ENCODE measurements at places on chromosomes 7 and 10. TPM values are rescaled to one million over a fixed set of nuclear protein-coding genes. Genes with fewer than 3 reads are reported as not detected.

The SLC29A3 gene
- total RNA-seq: 6.6 TPM

The CDC14C gene
- total RNA-seq: not detected

The ITIH5 gene
- not detected for total RNA-seq

The ASCC1 gene
- 40.2 TPM for total RNA-seq

The AGR2 gene
- total RNA-seq: not detected

The MMD2 gene
- total RNA-seq: not detected

The FKBP6 gene
- not detected for total RNA-seq

GRCh38 chr7:74256491-74257408 is 2.6 kb upstream of the RFC2 start:
- no peak overlapping the region for H3K4me3 ChIP-seq
- H3K36me3 ChIP-seq: peaks cover 5% of the 10 kb centered on the region
- H3K4me1 ChIP-seq: no peaks in the 10 kb centered on the region
- no peaks in the 10 kb centered on the region for H3K27me3 ChIP-seq
- DNase-seq: no peak

DNA sequence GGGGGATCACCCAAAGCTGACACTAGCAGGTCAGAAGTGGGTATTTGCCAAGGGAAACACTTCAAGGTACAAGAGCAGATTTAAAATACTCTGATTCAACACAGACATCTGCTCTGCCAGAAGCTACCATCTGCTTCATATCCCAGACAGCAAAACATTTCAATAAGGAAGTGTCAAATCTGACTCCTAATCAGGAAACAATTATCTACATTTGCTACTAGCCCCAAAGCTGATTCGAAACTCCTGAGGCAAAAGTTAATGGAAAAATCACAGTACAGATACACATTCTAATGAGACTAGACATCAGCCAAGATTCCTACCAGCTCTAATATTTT is 48.9 kb downstream of the PARD3 start:
- H3K4me1 ChIP-seq: peaks cover 47% of the 10 kb centered on the region
- no peak overlapping the region for H3K4me3 ChIP-seq
- no peaks in the 10 kb centered on the region for H3K36me3 ChIP-seq
- peak; percentile 86 for DNase-seq
- H3K27me3 ChIP-seq: peaks cover 7% of the 10 kb centered on the region

DNA sequence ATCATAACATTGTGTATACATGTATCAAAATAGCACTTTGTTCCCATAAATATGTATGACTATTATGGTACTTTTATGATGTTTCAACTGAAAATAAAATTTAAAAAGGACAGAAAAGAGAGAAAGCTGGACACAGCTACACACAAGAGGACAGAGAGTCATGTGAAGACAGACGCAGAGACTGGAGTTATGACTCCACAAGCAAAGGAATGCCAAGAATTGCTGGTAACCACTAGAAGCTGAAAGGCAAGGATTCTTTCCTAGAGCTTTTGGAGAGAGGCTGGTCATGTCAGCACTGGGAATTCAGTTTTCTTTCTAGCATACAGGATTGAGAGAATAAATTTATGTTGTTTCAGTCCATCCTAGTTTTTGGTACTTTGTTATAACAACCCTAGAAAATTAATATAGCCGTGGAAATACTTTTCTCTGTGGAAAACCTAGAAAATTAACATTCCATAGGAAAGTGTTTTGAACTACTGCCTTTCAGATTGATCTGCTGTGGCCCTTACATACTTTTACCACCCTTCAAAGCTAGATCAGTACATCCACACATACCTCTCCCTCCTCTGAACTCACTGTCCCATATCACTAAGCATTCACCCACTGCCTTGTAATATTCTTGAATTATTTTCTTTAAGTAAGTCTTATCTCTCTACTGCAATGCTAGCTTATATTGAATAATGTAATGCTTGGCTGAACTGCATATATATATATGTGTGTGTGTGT is 575.3 kb downstream of the IPMK start:
- H3K36me3 ChIP-seq: no peaks in the 10 kb centered on the region
- no peaks in the 10 kb centered on the region for H3K4me1 ChIP-seq
- H3K4me3 ChIP-seq: no peak overlapping the region
- H3K27ac ChIP-seq: no peak overlapping the region
- DNase-seq: no peak

DNA sequence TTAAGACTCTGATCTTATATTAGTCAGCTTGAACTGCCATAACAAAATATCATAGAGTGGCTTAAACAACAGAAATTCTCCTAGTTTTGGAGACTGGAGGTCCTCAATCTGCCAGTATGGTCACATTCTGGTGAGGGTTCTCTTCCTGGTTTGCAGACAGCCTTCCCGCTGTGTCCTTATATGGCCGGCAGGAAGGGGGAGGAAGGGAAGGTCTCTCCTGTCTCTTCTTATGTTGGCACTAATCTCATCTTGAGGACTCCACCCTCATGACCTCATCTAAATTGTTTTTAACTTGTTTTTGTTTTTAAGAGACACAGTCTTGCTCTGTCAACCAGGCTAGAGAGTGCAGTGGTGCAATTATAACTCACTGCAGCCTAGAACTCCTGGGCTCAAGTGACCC is 53.1 kb downstream of the VPS41 start:
- H3K4me1 ChIP-seq: no peaks in the 10 kb centered on the region
- no peaks in the 10 kb centered on the region for H3K36me3 ChIP-seq
- H3K27ac ChIP-seq: no peak overlapping the region
- no peak for DNase-seq
- no peaks in the 10 kb centered on the region for H3K27me3 ChIP-seq

DNA sequence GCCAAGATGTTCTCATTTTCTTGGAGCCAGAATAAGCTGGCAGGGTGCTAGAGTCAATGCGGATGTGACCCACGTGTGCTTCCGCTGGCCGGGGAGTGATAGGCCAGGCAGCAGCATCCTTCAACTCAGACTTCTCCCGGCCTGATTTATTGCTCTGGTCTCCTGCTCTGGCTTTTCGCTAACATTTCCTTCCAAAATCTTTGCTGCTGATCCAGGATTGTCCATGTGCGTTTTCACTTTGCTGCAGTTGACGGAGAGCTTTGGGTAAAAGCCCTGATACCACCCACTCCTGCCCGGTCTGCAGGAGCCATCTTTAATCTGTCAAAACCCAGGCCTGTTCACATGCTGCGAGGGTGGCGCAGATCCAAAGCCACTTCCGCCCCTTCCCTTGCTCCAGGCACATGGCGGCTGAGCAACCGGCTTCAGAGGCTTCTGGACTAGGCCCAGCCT is 106.8 kb downstream of the CYP26A1 start:
- H3K4me3 ChIP-seq: no peak overlapping the region
- H3K27me3 ChIP-seq: no peaks in the 10 kb centered on the region
- no peak overlapping the region for H3K27ac ChIP-seq
- no peaks in the 10 kb centered on the region for H3K4me1 ChIP-seq
- no peak for DNase-seq

GRCh38 chr10:97274828-97275227 is 17.6 kb downstream of the ARHGAP19 start:
- DNase-seq: no peak
- no peak overlapping the region for H3K4me3 ChIP-seq
- peaks cover 21% of the 10 kb centered on the region for H3K4me1 ChIP-seq

DNA sequence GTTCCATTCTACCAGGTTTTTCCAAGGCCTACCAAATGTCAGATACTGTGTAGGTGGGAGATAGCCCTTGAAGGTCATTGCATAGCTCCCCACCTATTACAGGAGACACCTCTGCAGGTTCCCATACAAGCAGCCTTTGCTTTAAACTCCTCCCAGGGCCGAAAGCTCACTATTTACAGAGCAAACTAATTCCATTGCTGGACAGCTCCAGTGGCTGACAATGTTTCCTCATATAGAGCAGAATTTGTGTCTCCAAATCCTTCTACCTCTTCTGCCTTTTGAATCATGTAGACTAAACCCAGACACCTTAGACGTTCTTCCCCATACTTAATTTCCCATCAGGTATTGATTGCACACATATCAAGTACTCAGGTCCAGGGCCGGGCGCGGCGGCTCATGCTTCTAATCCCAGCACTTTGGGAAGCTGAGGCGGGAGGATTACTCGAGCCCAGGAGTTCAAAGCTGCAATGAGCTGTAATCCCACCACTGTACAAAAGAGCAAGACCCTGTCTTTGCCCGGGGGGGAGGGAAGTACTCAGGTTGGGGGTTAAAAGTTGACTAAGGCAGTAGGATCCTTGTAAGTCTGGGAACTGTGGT is 2.1 kb downstream of the CNNM1 start:
- H3K27me3 ChIP-seq: peaks cover 55% of the 10 kb centered on the region
- no peaks in the 10 kb centered on the region for H3K4me1 ChIP-seq
- no peaks in the 10 kb centered on the region for H3K36me3 ChIP-seq
- H3K27ac ChIP-seq: no peak overlapping the region
- no peak for DNase-seq
- no peak overlapping the region for H3K4me3 ChIP-seq

DNA sequence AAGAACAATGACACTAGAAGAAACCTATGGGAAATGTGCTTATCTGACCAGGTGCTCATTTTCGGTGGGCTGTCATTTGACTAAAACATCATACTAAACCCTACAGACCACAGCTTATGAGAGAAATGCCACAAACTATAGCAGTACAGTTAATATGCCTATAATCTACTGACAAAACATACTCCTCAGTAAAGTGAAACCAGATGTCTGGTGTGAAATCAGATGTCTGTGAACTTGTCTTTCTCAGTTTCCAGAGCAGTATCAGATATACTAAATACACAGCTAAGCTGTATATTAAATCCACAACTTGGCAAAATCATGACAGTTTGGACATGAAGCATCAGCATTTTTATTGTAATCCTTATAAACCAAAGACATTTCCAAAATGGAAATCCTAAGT is 3.3 kb downstream of the IMMP2L start:
- H3K36me3 ChIP-seq: no peaks in the 10 kb centered on the region
- no peak overlapping the region for H3K4me3 ChIP-seq
- H3K27ac ChIP-seq: no peak overlapping the region
- no peaks in the 10 kb centered on the region for H3K27me3 ChIP-seq
- peak; percentile 54 for DNase-seq

DNA sequence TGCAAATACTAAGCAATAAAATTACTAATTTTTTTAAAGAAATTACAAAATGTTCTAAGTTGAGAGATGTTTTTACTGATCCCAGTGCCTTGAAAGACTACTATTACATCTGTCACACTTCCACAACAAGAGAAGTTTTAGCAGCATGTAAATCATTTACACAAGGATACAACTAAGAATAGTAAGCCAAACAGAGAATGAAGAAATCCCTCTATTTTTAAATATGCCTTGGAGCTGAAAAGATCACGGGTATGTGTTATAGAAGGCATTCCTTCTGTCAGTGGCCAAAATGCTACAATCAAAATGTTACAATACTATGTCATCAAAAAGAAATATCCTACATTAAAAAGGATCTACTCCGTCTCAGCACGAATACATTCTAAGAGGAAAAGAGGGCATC is 52.6 kb downstream of the LARP4B start:
- H3K27ac ChIP-seq: no peak overlapping the region
- H3K4me3 ChIP-seq: no peak overlapping the region
- no peaks in the 10 kb centered on the region for H3K27me3 ChIP-seq
- no peak for DNase-seq

- no peaks in the 10 kb centered on the region for H3K4me1 ChIP-seq
- no peaks in the 10 kb centered on the region for H3K36me3 ChIP-seq
- H3K27ac ChIP-seq: no peak overlapping the region
- no peak overlapping the region for H3K4me3 ChIP-seq
- peaks cover 31% of the 10 kb centered on the region for H3K27me3 ChIP-seq
Observed at GRCh38 chr10:6056411-6057135, 5.6 kb downstream of the IL2RA start.

DNA sequence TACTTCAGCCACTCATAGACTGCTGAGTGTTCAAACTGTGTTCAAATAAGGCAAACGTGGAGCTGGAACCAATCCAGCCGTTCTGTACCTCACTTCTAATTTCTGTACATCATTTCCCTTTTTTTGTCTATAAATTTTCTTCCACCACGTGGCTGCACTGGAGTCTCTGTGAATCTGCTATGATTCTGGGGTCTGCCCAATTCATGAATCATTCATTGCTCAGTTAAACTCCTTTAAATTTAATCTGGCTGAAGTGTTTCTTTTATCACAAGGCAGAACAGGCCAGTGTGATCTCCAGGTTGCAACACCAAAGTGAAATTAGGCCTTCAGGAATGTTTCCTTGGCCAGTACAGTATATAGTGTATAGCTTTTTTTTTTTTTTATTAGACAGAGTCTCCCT is 53.5 kb downstream of the DNAJC12 start:
- no peak overlapping the region for H3K27ac ChIP-seq
- no peaks in the 10 kb centered on the region for H3K27me3 ChIP-seq
- no peaks in the 10 kb centered on the region for H3K36me3 ChIP-seq
- H3K4me3 ChIP-seq: no peak overlapping the region
- DNase-seq: no peak
- peaks cover 4% of the 10 kb centered on the region for H3K4me1 ChIP-seq

GRCh38 chr7:79504607-79505389 is 51.3 kb upstream of the MAGI2 start:
- no peak overlapping the region for H3K27ac ChIP-seq
- no peaks in the 10 kb centered on the region for H3K4me1 ChIP-seq
- H3K36me3 ChIP-seq: no peaks in the 10 kb centered on the region
- no peak for DNase-seq
- no peak overlapping the region for H3K4me3 ChIP-seq

DNA sequence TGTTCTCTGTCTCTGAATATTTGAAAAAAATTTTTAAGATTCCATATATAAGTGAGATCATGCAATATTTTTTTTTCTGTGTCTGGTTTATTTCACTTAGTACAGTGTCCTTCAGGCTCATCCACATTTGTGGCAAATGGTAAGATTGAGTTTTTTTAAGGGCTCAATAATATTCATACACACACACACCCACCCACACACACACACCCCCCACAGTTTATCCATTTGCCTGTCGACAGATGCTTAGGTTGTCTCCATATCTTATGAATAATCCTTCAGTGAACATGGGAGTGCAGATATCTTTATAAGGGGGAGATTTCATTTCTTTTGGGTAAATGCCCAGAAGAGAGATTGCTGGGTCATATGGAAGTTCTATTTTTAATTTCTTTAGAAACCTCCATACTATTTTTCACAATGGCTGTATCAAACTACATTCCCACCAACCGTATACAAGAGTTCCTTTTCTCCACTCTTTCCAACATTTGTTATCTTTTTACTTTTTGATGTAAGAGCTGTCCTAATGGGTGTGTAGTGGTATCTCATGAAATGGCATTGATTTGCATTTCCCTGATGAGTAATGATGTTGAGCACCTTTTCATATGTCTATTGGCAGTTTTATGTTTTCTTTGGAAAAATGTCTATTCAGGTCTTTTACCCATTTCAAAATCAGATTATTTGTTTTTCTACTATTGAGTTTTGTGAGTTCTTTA is 35.0 kb downstream of the AUTS2 start:
- H3K4me3 ChIP-seq: no peak overlapping the region
- H3K36me3 ChIP-seq: no peaks in the 10 kb centered on the region
- H3K27me3 ChIP-seq: no peaks in the 10 kb centered on the region
- H3K27ac ChIP-seq: no peak overlapping the region
- H3K4me1 ChIP-seq: peaks cover 41% of the 10 kb centered on the region

DNA sequence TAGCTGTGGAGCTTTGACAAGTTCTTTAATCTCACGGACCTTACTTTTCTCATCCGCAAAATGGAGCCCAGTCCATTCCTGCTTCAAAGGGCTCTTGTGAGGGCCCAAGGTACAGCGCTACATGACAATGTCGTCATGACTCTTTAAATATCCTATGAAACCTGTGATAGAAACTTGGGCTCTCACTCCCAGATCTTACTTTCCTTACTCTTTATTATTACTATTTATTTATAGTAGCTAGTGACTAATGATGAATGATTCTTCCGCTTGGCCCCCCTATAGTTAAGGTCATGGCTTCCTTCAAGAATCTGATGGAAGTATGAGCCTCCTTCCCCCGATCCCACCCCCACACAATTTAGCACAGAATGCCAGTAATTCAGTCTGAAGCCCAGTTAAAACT is 41.9 kb downstream of the RBM20 start:
- no peaks in the 10 kb centered on the region for H3K4me1 ChIP-seq
- H3K36me3 ChIP-seq: no peaks in the 10 kb centered on the region
- DNase-seq: no peak
- no peaks in the 10 kb centered on the region for H3K27me3 ChIP-seq
